ENCODE measurements at places on chromosomes 12 and 14. TPM values are rescaled to one million over a fixed set of nuclear protein-coding genes. Genes with fewer than 3 reads are reported as not detected.
A peak's percentile ranks its signal among the peaks of the same experiment; 100 is the strongest.

FAM222A gene
- polyA plus RNA-seq = 12.5 TPM

SIX4 gene
- polyA plus RNA-seq = 0.75 TPM

CMA1 gene
- not detected for polyA plus RNA-seq

NKX2-1 gene
- polyA plus RNA-seq = not detected

SMOC1 gene
- polyA plus RNA-seq = 1.2 TPM

MAP1LC3B2 gene
- polyA plus RNA-seq = 4.5 TPM

AICDA gene
- not detected for polyA plus RNA-seq

MUCL1 gene
- not detected for polyA plus RNA-seq

IL22 gene
- polyA plus RNA-seq = not detected

DIO3 gene
- polyA plus RNA-seq = 0.17 TPM

- DNase-seq = no peak
Observed at GRCh38 chr14:79161571-79161970, 991.4 kb downstream of the NRXN3 start.

DNA sequence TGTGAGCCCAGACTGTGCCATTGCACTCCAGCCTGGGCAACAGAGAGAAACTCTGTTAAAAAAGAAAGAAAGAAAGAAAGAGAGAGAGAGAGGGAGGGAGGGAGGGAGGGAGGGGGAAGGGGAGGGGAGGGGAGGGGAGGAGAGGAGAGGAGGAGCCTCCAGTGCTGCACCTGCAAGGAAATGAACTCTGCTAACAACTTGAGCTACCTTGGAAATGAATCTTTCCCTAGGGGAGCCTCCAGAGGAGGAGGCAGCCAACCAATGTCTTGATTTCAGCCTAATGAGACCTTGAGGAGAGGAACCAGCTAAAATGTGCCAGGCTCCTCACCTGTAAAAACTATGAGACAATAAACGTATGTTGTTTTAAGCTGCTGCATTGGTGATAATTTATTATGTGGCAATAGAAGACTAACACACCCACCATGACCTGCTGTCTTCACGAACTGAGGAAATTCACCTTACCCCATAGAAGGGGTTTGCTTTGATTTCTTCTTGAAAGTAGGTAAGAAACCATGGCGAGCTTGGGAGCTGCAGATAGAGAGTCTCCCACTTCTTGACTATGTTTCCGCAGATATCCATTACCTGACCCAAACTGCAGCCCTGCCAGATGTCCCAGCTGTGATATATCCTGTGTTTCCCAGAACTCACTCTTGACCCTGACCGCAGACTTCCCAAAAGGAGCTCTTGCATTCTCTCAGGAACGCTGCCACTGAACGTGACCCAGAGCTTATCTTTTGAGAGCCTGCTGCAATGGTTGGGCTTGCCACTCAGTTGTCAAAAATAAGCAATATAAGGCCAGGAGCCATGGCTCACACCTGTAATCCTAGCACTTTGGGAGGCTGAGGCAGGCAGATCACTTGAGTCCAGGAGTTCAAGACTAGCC lies 31.5 kb upstream of the TMPO start:
- peak; percentile 46 for DNase-seq

- DNase-seq = no peak
Observed at GRCh38 chr12:2198005-2198501, 145.3 kb downstream of the CACNA1C start.

DNA sequence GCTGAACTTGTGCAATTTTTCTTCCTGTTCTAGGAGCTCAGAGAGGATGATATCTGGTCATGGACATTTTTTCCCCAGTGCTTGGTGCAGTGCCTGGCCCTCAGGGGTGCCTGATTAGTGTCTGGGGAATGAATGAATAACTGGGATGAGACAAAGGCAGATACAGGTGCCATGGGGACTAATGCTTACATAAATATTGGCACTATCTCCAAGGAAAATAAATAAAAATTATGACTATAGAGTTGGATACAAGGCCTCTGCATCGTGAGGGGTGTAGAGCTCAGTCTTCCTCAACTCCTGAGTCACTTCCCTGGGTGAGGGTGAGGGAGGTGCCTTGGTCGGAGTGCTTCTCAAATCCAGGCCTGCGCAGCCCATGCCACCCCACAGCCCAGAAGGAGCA lies 188.6 kb downstream of the KCNA5 start:
- no peak for DNase-seq

GRCh38 chr12:96248136-96248931 lies 54.2 kb downstream of the ELK3 start:
- no peak for DNase-seq

GRCh38 chr12:13277293-13277692 lies 80.8 kb downstream of the EMP1 start:
- no peak for DNase-seq

- no peak for DNase-seq
Observed at GRCh38 chr12:30939234-30939633, 12.7 kb downstream of the TSPAN11 start.

- DNase-seq = no peak
Observed at GRCh38 chr12:89281539-89281867, 70.8 kb downstream of the DUSP6 start.

DNA sequence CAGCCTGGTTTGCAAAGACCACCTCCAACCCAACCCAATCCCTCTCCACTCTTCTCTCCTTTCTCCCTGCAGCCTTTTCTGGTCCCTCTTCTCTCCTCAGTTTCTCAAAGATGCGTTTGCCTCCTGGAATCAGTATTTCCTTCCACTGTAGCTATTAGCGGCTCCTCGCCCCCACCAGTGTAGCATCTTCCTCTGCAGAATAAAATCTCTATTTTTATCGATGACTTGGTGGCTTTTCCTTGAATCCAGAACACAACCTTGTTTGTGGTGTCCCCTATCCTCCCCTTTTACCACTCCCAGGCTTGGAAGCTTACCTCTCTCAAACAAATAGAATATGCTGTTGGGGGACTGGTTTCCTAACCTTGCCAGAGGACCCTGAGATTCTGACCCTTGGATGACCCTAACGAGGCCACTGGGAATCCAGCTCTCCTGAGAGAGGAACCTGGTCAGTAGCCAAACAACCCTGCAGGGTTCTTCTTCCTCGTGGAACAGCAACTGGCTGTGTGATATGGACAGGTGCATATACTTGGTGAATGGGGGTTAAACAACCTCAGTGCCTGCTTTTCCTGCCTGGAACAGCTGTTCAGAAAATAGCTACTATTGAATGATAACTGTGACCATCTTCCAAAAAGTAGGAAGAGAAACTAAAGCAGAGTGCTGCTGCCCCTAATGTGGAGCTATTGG lies 4.4 kb downstream of the WNT1 start:
- no peak for DNase-seq

DNA sequence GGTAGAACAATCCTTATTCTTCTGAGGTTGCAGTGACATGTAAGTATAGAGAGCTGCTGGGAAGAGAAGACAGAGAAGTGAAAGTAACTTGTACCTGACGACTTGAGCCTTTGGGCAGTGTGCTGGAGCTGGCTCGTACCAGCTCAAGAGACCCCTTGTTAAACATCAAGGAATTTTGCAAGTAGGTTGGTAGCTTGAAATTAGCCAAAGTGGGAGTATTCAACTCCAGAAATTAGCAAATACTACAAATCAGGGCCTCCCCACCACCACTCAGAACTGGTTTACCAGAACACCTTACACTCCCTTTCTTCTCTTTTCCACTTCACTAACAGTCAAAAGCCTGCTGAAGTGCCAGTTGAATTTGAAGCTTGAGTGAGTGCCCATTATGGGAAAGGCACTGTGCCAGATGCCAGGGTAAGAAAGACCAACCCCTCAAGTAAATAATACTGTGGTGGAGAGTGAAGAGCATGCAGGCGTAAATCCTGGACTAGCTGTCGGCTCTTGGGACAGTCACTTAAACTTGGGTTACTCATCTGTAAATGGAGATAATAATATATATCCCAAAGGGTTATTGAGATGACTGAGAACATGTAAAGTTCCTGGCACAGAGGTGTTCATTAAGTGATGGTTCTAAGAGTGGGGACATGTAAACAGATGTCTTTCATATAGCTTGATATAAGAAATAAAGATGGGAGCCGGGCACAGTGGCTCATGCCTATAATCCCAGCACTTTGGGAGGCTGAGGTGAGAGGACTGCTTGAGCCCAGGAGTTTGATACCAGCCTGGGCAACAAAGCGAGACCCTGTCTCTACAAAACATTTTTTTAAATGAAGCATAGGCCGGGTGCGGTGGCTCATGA lies 27.0 kb upstream of the EID3 start:
- peak; percentile 79 for DNase-seq

GRCh38 chr14:85438481-85438942 lies 91.4 kb upstream of the FLRT2 start:
- DNase-seq = no peak

- no peak for DNase-seq
Observed at GRCh38 chr12:57780284-57780897, 2.2 kb upstream of the TSFM start.

- no peak for DNase-seq
Observed at GRCh38 chr14:39229601-39230110, 4.1 kb upstream of the MIA2 start.

DNA sequence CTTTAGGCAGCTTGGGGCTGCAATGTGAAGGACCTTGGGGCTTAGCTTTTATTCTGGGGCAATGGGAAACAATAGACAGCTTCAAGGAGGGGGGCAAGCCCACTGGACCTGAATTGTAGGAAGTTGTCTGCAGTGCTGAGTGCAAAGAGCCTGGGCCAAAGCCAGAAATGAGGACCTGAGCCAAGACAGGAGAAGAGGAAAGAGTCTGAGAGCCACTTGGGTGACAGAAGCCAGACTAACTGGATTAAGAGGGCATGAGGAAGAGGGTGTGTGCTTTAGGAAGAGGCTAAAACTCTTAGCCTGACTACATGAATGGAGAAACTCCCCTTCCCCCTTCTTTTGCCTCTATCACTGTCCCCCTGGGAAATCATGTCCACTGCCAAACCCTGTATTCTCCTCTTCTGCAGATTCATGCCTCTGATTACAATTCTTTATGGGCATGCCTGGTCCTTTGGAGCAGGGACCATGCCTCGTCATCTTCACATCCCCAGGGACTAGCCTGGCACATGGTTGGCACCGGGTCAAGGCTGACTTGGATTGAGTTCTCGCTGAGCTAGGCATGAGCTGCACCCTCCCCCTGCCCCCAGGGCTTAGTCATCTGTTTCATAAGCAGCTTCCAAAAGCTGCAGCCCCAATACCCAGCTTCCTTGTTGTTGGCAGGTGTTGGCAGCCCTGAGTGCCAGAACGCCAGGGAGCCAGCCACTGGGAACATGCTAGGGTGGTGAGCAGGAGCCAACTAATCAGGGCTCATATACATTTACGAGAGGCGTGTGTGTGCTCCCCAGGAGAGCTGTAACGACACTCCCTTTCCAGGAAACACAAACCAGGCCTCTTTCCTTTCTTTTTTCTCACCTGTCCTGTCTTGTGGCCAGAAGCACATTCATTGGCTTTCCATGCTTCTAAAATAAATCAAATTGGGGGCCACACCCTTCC lies 27.7 kb upstream of the JDP2 start:
- peak; percentile 20 for DNase-seq

- DNase-seq = no peak
Observed at GRCh38 chr14:71396050-71396677, 488.9 kb downstream of the PCNX1 start.

DNA sequence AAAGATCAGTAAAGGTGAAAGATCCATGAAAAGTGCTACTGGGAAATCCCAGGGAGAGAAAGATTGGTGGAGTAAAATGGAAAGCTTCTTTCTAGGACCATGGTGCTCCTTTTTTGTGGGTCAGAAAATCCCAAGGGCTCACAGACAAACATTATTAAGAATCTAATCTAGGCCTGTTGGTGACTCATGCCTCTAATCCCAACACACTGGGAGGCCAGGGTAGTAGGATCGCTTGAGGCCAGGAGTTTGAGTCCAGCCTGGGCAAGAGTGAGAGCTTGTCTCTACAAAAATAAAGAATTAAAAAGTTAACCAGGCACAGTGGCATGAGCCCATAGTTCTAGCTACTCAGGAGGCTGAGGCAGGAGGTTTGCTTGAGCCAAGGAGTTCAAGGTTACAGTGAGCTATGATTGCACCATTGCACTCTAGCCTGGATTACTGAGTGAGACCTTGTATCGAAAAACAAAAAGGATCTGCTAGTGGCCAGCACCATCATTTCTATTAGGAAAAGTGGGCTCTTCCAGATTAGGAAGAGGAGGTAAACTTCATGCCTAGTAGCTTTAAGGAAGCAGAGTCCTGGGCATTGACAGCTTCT lies 43.0 kb downstream of the TXNRD1 start:
- DNase-seq = no peak

DNA sequence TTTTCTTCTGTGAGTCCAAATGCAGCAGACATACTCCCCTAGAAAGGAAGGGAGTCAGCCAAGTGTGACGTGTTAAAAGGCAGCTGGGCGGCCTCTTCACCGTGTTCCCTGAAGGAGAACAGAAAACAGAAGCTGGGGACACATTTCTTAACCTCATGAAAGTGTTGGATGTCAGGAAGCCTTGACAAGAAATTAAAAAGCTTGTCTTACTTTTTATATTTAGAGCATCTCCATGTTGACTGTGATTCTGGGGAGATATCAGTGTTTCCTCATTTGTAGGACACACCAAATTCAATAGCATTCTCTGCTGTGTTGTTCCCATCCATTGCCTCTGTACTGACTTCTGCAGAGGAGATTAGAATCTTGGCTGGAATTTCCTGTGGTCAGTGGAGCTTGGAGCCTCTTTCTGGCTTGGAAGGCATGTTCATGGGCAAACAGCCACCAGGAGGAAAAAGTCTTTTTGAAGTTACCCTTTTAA lies 93.7 kb downstream of the RMST start:
- peak; percentile 94 for DNase-seq

GRCh38 chr12:28991626-28992025 lies 157.5 kb upstream of the FAR2 start:
- DNase-seq = no peak

DNA sequence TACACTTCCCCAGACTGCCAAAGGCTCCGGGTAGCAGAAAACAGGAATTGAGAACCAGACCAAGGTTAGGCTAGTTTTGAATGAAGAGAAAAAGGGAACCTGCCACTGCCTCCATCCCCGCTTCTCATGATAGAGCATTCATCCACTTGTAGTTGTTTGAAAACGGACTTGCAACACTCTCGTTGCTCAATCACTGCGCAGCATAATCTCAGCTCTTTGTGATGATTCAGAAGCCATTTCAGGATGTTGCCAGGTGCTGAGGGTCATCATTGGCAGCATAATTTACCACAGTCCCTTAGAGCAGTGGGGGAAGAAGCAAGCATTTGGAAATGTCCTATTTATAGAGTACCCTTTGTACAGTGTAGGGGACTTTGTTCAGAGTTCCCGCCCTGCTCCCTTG lies 25.6 kb downstream of the KCNK13 start:
- no peak for DNase-seq

DNA sequence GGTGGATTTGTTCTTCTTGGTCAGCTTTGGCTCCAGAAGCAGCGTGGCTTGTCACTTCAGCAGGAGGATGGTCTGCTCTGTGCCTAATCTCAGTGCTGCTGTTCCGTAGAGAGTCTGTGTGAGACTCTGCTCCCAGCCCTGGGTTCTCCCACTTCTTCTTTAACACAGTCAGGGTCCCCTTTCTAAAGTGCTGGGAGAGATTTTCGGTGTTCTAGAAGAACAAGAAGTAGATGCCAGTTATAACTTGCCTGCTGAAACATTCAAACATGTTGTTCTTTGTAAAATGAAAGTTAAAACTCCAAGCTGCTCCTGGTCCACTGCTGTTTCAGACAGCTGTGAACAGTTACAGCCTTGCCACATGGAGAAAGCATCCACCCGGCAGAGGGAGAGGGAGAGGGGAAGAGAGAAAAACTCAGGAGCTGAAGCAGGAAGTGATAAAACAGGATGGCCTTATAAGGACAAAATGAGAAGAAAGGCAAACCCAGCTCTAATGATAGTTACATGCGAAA lies 55.2 kb upstream of the CERS5 start:
- peak; percentile 93 for DNase-seq

All from kidney (tissue), 22 donors.